ENCODE measurements at places on chromosomes 3 and 15.

DNA sequence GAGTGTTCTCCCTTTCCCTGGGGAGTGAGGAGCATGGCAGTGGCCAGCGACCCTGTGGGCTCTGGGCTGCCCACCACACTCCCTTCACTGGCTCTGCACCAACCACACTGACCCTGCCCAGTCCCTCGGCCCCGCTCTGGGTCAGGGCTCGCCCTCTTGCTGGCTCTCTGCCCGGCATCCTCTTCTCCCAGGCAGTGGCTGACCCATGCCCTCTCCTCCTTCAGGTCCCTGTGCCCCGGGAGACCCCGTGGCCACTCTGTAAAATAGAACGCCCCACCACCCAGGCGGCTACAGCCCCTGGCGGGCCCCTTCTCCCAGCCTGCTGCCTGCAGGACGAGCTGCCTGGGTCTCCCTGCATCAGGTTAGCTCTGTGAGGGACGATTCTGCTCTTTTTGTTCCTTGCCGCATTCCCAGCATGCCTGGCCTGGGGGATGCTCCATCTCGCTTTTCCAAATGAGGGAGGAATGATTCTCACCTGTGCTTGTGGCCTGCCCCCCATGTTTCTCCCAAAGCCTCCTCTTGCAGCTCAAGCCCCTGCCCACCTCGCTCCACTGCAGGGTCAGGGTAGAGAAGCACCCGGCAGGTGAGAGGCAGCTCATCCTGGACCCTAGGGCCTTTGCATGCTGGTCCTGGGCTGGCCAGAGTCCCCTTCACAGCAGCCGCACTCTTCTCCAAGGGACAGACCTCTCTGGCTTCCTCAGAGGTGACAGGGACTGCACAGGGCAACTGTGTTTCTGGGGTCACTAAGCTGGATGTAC lies 14.5 kb upstream of the CFAP100 start:
- no peak for DNase-seq

- no peak for DNase-seq
These were observed 1.1 kb downstream of the KLHL6 start for GRCh38 chr3:183554377-183554776.

GRCh38 chr3:73271-73670 lies 123.3 kb upstream of the CHL1 start:
- no peak for DNase-seq

- DNase-seq = no peak
These were observed 20.3 kb downstream of the BBS4 start for GRCh38 chr15:72706266-72706665.

GRCh38 chr3:194029846-194030245 lies 106.1 kb upstream of the HES1 start:
- no peak for DNase-seq

DNA sequence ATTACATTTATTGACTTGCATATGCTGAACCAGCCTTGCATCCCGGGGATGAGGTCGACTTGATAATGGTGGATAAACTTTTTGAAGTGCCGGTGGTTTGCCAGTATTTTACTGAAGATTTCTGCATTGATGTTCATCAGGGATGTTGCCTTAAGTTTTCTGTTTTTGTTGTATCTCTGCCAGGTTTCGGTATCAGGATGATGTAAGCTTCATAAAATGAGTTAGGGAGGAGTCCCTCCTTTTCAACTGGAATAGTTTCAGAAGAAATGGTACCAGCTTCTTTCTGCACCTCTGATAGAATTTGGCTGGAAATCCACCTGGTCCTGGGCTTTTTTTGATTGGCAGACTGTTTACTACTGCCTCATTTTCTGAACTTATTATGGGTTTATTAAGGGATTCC lies 250.8 kb downstream of the TBC1D5 start:
- peak; percentile 56 for DNase-seq

- DNase-seq = no peak
These were observed 12.1 kb downstream of the SENP8 start for GRCh38 chr15:72130272-72130671.

DNA sequence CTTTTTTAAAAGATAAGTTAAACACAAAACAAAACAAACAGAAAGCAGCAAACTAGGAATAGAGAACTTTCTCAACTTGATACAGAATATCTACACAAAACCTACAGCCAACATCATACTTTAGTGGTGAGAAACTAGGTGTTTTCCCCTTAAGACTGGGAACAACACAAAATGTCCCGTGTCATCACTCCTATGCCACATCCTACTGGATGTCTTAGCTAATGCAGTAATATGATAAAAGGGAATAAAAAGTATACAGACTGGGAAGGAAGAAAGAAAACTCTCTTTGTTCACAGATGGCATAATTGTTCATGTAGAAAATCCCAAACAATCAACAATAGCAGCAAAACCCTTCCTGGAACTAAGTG lies 45.9 kb downstream of the TMEM45A start:
- no peak for DNase-seq

All from skeletal muscle cell (primary cell).